ENCODE measurements at places on chromosomes 5 and 9. TPM values are rescaled to one million over a fixed set of nuclear protein-coding genes. Genes with fewer than 3 reads are reported as not detected.
A peak's percentile ranks its signal among the peaks of the same experiment; 100 is the strongest.

The HIGD2A gene
- 231 TPM for total RNA-seq

The FBXW2 gene
- total RNA-seq, result 31.5 TPM

DNA sequence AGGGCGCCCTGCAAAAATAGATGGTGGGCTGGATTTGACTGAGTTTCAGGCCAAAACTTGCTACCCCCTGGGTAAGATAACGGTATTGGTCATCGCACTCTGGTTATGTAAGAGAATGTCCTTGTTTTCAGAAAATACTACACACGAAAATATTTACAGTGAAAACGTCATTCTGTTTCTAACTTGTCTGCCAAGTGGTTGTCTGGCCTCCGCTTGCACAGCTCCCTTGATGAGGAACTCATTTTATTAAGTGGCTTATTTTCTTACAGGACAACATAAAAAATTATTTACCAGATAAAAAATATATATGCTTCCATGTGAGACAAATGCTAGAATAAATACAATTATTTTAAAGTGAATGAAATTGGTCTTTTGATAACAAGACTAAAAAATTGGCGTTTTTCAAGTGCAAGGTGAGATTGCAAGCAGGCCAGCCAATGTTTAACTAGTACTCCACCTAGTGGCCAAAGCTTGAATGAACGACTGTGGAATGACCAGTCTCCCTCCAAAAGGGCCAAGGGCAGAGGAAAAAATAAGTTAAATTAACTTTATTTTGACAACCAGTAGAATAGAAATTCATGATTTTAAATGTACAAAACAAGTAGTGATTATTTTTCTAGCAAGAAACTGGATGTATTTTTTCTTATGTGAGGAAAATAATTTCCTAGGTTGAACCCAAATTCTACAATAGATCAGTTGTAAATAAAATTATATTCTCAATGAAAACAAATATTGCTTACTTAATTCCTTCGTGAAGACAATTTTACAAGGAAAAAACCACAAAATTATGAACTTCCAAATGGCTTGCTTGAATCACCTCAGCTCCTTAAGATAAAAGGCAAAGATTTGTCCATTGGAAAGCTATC is 93.2 kb downstream of the ZFAND5 start:
- DNase-seq, result no peak

DNA sequence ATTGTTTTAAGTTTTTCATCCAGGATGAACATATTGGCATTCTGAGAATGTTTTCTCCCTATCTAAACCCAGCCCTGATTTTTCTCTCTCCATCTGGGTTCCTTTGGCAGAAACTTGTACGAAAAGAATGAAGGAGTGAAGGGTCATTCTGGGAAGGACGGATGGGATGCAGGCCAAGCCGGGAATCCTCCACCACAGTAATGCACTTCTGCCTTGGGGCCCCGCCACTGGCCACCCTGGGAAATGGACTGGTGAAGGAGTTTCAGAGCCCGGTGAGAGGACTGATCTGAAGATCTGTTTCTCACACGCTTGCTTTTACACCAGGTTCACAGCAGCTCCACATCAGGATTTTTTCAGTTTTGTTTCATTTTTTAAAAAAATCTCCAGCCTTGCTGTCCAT is 554.8 kb downstream of the BNC2 start:
- DNase-seq, result peak; percentile 54

The C5orf52 gene
- not detected for total RNA-seq

GRCh38 chr5:28468166-28468565 is 1429.8 kb upstream of the CDH9 start:
- DNase-seq, result no peak

DNA sequence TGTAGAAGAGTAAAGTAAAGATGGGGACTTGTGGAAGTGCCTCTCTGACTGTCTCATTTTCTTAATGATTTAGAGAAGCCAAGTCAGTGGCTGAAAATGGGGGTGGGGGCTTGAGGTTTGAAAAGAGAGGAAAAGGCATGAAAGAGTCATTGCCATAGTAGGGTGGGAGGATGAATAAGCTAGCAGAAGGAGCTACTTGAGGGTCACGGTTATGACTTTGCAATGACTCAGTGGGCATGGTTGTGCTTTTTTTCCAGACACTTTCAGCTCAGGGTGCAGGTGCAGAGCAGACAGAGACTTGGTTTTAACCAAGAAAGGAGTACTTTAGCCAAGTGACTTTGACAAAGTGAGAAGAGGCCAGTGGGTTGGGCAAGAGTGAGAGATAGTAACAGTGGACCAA is 117.8 kb downstream of the PTTG1 start:
- DNase-seq, result no peak

The MUSK gene
- 6.1 TPM for total RNA-seq

GRCh38 chr9:92147030-92147851 is 32.0 kb upstream of the SPTLC1 start:
- peak; percentile 74 for DNase-seq

GRCh38 chr5:21219251-21219650 is 1231.3 kb upstream of the CDH18 start:
- no peak for DNase-seq

DNA sequence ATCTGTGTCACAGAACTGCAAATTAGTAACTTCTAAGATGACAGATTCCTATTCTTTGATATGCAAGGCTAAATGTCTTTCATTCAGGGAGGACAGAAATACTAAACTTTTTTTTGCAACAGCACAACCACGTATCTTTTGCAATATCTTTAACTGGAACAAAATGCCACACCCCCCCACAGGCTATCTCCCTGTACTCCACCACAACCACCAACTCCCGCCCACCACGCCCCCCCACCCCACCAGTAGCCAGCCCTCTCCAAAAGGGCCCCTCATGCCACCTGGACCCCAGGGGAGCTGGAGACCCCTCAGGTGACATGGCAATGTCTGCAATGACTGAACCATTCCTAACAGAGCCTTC is 131.8 kb downstream of the ROR2 start:
- no peak for DNase-seq

DNA sequence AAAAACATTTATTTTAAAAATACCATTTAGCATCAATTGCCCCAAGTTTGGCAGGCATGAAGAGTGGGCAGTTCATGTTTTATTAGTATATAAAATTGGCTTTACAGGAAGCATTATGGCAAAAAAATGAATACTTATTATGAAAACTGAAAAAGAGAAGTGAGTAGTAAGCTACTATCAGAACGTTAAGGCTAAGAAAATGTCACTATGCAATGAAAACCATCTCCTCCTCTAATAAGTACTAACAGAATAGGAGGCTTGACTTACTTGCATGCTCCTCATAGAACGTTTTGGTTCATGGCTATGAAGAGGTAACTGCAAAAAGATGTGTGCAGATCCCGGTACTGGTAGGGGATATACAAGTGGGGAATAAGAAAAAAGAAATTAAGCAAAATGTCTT is 23.6 kb downstream of the TICAM2 start:
- no peak for DNase-seq

The SPINK6 gene
- total RNA-seq, result not detected

- DNase-seq, result no peak
These were observed 121.6 kb upstream of the TARS1 start for GRCh38 chr5:33319151-33319550.

DNA sequence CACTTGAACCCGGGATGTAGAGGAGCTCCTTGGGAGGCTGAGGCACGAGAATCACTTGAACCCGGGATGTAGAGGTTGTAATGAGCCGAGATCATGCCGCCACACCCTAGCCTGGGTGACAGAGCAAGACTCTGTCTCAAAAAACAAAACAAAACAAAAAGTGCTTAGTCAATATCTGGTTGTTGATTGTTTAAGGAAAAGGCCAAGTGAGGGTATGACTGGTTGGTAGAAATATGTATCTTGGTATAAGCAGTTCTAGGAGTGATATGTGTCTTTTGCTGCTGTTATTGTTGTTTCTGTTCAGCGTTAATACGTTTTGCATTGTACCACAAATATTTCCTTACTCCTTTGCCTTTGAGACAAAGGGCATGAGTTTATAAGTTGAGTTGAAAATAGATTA is 210.7 kb upstream of the DMRT1 start:
- no peak for DNase-seq

DNA sequence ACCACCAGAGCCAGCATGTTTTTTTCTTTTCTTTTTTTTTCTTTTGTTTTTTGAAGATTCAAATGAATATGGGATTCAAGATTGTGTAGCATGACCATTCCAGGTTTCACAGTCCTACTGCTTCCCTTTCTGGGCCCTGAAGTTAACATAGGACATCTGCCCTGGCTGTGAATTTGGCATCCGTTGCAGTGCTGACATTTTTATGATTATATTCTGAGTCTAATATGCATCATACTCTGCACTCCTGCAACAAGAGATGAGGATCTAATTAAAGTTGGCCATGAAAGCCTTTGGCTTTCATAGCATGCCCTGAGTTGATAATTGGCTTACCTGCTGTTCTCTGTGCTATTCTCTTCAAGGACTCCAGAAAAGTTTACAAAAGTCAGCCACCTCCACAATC is 29.8 kb downstream of the C5orf22 start:
- DNase-seq, result no peak

DNA sequence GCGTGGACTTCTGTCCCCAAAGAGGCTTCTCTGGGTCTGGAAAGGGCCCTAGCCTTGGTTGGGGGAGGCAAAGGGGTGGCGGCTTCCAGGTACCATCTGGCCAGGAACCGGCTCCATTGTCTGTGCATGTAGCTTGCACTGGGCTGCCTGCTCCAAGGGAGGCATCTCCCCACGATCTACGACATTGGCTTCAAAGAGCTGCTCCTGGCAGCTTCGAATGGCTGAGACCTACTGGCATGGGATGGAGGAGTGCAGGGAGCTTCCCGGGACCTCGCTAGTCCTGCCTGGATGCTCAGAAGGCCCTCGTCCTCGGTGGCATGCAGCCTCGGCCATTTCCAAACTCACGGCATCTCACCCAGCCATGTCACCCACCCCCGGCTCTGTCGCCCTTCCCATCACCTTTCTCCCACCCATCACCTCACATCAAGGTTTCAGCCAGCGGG is 137.8 kb downstream of the KCNIP1 start:
- DNase-seq, result no peak

DNA sequence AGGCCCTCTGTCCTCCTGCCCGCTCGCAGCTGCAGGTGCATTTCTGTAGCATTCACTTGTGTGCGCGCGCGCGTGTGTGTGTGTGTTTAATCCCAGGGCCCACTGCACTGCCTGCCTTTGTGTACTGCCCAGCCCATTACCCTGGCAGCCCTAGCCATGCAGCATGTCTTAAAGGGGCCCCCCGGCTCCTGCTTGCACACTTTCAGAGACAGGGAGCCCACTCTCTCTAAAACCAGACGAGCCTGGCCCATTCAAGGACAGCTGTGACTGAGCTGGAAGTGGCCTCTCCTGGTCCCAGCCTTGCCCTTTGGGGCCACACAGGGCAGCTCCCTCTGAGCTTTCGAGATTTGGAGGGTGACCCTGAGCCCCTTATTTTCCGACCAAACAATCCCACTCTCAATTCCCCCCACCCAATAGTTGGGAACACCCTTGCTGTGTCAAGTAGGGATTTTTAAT is 98.9 kb downstream of the DAB2IP start:
- no peak for DNase-seq

The PCDHA2 gene
- total RNA-seq, result 0.07 TPM

- no peak for DNase-seq
These were observed 14.8 kb downstream of the ENHO start for GRCh38 chr9:34507966-34508365.

- no peak for DNase-seq
These were observed 74.5 kb upstream of the PALM2AKAP2 start for GRCh38 chr9:109705515-109705914.

- no peak for DNase-seq
These were observed 44.3 kb downstream of the SH3RF2 start for GRCh38 chr5:145980718-145981117.

GRCh38 chr9:95981761-95982390 is 106.4 kb downstream of the ERCC6L2 start:
- no peak for DNase-seq

DNA sequence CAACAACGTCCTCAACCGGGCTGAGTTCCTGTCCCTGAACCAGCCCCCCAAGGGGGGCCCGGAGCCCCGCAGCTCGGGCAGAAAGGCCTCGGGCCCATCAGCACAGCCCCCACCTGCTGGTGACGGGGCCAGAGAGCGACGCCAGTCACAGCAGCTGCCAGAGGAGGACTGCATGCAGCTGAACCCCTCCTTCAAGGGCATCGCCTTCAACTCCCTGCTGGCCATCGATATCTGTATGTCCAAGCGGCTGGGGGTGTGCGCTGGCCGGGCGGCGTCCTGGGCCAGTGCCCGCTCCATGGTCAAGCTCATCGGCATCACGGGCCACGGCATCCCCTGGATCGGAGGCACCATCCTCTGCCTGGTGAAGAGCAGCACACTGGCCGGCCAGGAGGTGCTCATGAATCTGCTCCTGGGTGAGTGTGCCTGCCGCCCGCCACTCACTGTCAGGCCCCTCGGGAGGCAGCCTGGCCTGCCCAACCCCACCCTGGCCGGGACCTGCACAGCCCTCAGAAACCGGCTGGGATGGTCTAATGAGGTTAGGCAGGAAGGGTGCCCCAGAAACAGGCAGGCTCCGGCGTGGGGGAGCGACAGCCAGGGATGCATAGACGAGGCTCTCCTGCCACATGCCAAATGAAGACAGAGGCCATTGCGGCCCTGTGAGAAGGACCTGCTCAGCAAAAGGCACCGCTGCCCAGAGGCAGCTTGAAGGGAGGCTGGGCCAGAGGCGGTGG is 678 bp downstream of the PLPP7 start:
- DNase-seq, result no peak

The SAXO1 gene
- total RNA-seq, result not detected

GRCh38 chr5:93421987-93422401 is 159.0 kb downstream of the NR2F1-AS1 start:
- DNase-seq, result no peak

GRCh38 chr9:91059713-91060112 is 258.1 kb downstream of the SYK start:
- DNase-seq, result peak; percentile 48

DNA sequence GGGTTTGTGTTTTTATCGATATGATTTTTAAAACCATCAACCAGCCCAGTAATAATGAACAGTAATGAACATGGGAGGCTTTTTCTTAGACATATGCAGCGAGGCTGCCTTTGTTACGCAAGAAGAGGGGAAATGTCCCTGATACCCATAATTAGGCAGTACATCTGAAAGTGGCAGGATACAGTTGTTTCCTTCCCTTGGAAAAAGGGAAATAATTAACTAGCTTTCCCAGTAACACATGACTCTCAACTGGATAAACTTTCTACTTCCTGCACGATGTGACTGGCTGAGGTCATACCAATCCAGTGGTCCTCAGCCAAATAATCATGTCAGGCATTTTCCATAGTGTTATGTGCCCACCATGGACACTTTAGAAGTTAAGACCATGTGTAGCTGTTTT is 431.6 kb upstream of the C9orf72 start:
- DNase-seq, result no peak

The SLC25A2 gene
- not detected for total RNA-seq

The POLR3G gene
- total RNA-seq, result 1.6 TPM

The NR4A3 gene
- 19.9 TPM for total RNA-seq
